ENCODE measurements at places on chromosomes 5 and 9.

- DNase-seq = no peak
Observed at GRCh38 chr5:149310947-149311658, 34.2 kb upstream of the GRPEL2 start.

- no peak for DNase-seq
Observed at GRCh38 chr5:38537505-38537904, 18.9 kb downstream of the LIFR start.

DNA sequence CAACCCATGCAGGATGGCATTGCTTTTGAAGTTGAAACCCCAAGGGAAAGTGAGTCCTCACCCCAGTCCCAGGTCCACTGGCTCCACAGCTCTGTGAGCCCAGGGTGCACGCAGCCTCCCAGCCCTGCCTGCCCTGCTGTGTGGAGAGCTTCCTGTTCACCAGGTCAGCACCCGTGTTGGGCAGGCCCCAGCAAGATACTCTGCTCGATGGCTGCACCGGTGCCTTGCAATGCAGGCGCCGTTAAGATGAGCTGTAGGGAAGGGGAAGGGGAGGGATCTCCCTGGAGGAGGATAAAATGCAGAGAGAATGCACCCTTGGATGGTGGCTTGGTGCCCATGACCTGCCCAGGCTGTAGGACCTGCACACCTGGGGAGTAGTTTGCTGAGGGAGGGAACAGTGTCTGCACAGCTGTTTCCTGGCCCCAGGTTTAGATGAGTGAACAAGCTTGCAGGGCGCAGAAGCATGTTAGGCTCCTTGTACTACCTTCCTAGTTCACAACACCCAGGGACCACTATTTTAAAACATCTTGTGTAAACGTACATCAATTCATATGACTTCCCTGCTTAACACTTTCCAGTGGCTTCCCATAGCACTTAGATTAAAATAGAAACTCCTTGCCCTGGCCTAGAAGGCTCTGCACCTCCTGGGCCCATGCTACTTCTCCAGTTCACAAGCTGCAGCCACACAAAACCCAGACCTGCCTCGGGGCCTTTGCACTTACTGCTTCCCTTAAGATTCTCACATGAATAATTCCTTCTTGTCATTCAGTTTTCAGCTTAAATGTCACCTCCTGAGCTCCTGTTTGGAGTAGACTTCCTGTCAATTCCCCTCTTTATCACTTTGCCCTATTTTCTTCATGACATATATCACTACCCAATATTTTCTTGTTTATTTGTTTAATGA is 19.6 kb downstream of the FAT2 start:
- DNase-seq = no peak

GRCh38 chr5:151038801-151039238 is 18.4 kb downstream of the GPX3 start:
- no peak for DNase-seq

DNA sequence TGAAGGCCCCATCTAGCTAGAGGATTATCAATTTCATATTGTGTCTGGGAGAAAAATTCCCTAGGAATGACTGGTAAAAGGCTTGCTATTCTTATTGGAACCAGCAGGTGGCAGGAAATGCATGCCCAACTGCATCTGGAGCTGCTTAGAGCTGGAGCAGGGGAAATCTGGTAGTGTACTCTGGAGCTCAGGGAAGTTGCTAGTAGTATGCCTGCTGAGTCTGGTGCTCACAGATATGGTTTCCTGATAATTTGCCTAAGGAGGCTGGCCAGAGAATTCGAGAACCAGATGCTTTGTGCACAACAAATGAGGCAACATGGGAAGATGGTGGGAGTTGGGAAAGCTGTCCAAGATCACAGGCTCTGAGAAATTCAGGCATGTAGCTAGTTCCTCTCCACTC is 53.7 kb downstream of the G3BP1 start:
- DNase-seq = peak; percentile 40

- DNase-seq = no peak
Observed at GRCh38 chr9:90871327-90871935, 69.8 kb downstream of the SYK start.

All from AG04449 (cell line).